ENCODE measurements at places on chromosomes 6 and 20. TPM values are rescaled to one million over a fixed set of nuclear protein-coding genes. Genes with fewer than 3 reads are reported as not detected.

GRCh38 chr6:83952830-83953229 is 80.7 kb upstream of the MRAP2 start:
- no peak overlapping the region for H3K27ac ChIP-seq
- H3K36me3 ChIP-seq = no peaks in the 10 kb centered on the region
- H3K4me3 ChIP-seq = no peak overlapping the region
- H3K4me1 ChIP-seq = no peaks in the 10 kb centered on the region
- no peaks in the 10 kb centered on the region for H3K27me3 ChIP-seq

- H3K4me3 ChIP-seq = no peak overlapping the region
- no peak for DNase-seq
- no peaks in the 10 kb centered on the region for H3K4me1 ChIP-seq
Measured at GRCh38 chr20:3134151-3134550, 25.5 kb downstream of the FASTKD5 start.

The ZNF334 gene
- total RNA-seq = 19.6 TPM

DNA sequence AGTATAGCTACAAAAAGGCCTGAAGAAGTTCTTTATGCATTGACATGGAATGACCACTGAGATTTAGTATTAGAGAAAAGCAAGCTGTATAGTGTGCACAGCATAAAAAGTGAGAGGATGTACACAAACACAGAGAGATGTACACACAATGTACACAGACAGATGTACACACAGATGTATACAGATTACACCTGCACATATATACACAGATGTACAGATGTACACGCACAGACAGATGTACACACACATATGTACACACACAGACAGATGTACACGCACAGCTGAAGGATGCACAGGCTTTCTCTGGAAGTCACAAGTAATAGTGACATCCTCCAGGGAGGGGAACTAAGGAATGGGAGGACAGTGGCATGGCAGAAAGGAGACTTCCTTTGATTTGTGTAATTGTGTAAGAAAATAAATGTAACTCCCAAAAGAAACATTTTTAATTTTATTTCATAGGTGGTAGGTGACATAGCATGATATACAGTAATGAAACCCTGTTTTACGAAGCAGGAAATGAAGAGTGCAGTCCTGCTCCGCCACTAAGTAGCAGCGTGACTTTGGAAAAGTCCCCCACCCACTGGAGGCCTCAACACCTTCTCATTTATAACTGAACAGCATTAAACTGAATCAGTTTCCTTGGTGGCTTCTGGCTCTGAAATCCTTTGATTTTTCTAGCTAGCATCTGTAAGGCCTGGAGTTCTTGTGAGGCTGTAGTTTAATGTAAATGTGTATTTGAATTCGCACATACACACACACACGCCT is 14.1 kb downstream of the NFATC2 start:
- no peaks in the 10 kb centered on the region for H3K36me3 ChIP-seq
- no peak overlapping the region for H3K4me3 ChIP-seq
- H3K27ac ChIP-seq = no peak overlapping the region
- DNase-seq = no peak

The RUNX2 gene
- total RNA-seq = 2.4 TPM

- H3K36me3 ChIP-seq = no peaks in the 10 kb centered on the region
- no peak for DNase-seq
- H3K27ac ChIP-seq = no peak overlapping the region
- H3K27me3 ChIP-seq = no peaks in the 10 kb centered on the region
- H3K4me3 ChIP-seq = no peak overlapping the region
- H3K4me1 ChIP-seq = no peaks in the 10 kb centered on the region
Measured at GRCh38 chr20:59160389-59161115, 3.1 kb upstream of the ZNF831 start.

DNA sequence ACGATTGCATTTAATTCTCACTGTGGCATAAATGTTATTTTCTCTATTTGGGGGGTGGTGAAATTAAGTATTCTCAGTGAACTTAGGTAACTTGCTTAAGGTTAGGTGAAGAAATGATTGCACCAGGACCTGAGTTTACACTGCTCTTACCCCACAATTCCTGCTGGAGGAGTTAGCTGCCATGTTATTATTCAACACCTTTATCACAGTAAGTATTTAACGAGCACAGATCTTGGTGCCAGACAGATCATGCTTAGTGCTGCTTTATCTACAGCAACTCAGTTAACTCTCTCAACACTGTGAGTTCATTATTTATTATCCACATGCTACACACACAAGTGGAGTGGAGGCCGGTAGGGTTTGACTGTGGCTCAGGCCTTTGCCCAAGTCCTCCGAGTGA is 249.7 kb downstream of the TMEM242 start:
- H3K4me1 ChIP-seq = peaks cover 4% of the 10 kb centered on the region
- no peak for DNase-seq

- no peaks in the 10 kb centered on the region for H3K36me3 ChIP-seq
- no peaks in the 10 kb centered on the region for H3K4me1 ChIP-seq
- no peak overlapping the region for H3K27ac ChIP-seq
- H3K27me3 ChIP-seq = no peaks in the 10 kb centered on the region
- DNase-seq = no peak
- H3K4me3 ChIP-seq = no peak overlapping the region
Measured at GRCh38 chr6:119308048-119308570, 41.5 kb downstream of the MAN1A1 start.

DNA sequence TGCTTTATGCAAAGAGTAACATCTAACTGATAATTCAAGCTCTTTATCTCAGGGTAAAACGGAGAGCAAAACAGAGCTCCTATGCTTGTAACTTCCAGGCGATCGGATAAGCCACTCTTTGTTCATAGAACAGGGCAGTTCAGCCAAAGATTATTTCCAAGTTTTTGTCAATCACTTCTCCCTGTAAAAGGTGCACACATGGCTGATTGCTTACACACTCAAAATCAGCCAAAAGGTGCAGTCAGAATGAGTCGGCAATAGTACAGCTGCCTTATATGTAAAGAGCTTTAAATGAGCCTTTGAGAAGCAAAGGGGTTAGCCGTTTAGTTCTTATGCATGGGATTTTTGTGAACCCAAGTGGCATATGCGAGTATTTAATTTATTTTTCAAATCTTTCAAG is 449.6 kb upstream of the POU3F2 start:
- no peaks in the 10 kb centered on the region for H3K27me3 ChIP-seq
- H3K27ac ChIP-seq = no peak overlapping the region
- H3K36me3 ChIP-seq = no peaks in the 10 kb centered on the region
- no peak for DNase-seq
- H3K4me1 ChIP-seq = no peaks in the 10 kb centered on the region

GRCh38 chr6:34465531-34466241 is at the start of gene PACSIN1:
Gene PACSIN1 (plus strand): TSS chr6:34466076. CDS start chr6:34526306, 60,230 bp downstream.
- no peaks in the 10 kb centered on the region for H3K27me3 ChIP-seq
- no peak within 1 kb of the TSS for H3K27ac ChIP-seq
- no peak within 1 kb of the TSS for H3K4me3 ChIP-seq
- no peaks in the 10 kb centered on the region for H3K4me1 ChIP-seq
- H3K36me3 ChIP-seq = no peaks in the 10 kb centered on the region
- DNase-seq = no peak
